ENCODE measurements at places on chromosomes 7 and 10.
A peak's percentile ranks its signal among the peaks of the same experiment; 100 is the strongest.

DNA sequence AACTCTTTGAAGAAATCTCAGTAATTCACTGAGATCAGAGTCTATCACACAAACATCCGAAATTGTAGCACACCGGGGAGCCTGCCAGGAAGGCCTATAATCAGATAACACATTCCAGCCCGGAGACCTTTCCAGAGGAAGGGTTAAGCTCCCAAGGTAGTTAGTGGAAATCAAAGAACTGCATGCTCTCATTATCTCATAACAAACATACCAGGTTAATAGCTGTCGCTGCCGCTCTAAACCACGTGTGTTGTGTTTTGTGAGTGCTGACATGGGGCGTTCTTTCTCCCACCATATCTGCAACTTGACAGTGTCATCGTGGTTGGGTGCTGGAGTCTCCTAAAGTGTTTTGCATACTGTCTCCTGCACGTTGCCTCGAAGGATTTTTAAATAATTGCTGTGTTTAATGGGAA lies 120.7 kb upstream of the CARD11 start:
- no peak for DNase-seq

GRCh38 chr10:25112016-25112415 lies 62.8 kb upstream of the GPR158 start:
- no peak for DNase-seq

GRCh38 chr10:51459476-51459875 lies 239.9 kb downstream of the CSTF2T start:
- no peak for DNase-seq

DNA sequence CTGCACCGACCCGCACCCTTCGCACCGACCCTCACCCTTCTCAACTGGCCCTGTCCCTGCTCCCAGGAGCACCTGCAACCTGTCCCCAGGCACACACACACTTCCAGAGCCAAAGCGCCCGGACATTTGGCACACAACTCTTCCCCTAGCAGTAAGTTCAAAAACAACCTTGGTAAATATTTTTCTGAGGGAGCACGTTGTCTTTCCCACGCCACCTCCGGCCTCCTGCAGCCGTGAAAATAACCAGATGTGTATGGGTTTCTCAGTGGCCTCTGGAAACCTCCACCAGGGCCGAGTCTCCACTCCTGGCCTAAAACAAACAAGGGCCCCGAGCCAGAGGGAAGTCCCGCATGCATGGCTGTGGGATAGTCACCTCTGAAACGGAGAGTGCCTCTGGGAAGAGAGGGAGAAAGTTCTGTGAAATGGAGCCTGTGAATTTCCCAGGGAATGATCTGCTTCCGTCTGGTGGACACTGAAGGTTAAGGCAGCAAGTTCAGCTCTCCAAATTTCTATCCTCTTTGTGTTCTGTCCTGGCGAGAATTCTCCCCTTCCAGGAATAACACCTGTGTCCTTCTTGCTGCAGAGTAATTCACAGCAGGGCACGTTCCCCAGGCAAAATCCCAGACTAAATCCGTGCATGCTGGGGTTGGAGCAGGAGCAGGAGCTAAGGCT lies 15.8 kb downstream of the PODXL start:
- DNase-seq: no peak

DNA sequence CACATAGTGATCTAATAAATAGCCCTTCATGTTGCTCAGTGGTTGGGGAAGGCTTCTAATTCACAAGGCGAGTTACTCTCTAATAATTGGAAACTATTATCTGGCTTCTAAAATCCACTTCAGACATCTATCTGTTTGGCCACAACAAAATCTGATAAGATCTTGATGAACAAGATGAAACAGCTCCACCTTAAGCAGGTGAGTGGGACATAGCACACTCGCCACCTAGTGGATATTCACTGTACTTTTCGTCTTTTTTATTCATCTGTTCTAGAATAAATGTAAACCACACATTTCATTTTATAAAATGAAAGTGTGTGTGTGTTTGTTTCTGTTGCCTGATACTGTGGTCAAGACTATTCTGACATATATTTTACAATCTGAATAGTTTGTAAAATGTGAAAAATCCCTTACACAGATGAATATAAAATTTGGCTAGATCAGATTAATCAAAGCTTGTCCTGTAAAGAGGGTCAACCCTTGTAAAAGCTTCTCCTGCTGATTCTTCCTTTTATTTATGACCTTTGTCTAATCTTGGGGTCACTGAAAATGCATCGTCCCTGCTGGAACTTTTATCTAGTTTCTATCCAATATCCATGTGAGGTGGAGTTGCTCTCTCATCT lies 26.5 kb upstream of the CNTNAP2 start:
- DNase-seq: peak; percentile 16

DNA sequence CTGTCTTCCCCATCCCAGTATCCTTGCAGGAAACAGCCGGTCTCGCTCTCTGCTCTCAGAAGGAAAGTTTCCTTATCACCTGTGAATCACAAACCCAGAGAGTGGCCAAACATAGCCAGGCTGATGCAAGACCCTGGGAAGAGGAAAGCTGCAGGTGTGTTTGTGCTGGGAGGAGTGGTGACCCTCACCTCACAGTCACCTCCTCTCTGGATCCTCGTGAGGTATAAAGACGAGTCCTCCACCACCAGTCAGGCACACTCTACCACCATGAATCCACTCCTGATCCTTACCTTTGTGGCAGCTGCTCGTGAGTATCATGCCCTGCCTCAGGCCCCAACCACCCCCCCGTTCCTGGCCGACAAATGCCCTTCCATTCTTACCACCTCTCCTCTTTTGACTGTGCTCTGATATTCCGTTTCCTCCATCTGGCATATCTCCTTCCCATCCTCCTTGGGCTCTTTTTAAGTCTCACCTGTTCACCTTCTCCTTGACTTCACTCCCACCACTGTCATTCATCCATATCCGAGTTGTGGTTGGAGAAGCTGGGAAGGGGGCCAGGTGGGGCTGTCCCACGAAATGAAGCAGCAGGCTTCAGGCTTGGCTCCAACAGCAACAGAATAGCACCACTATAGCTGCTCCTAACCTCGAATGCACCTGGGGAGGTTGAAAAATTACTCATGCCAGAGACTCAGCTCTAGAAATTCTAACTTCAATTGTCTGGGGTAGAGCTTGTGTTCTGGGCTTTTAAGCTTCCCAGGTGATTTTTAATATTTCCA lies at the start of gene PRSS1:
TSS of gene PRSS1 (plus strand) at position 255 of the 776 bp plus-strand sequence. CDS start at position 268, 13 bp downstream.
- DNase-seq: no peak

- DNase-seq: no peak
Measured at GRCh38 chr7:92778972-92779371, 57.4 kb downstream of the CDK6 start.

- DNase-seq: no peak
Measured at GRCh38 chr7:26326211-26326610, 34.5 kb downstream of the SNX10 start.

DNA sequence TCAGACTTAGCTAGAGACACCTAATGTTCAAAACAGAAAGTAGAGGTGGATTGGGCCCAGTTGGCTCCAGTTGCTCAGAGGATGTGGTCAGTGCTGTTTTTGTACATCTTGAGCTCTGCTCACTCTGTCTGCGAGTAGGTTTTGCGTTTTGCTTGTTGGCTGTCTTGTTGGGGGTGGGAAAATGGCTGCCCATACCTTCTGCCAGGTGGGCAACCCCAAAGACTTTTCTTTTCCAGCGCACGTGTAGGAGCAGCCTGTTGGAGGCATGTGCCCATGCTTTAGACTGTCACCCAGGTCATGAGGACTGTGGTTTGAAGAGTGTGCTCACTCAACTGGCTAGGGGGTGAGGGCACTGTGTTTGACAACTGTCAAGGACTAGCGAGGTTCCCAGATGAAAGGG lies 73.9 kb downstream of the KAT6B start:
- DNase-seq: no peak

- no peak for DNase-seq
Measured at GRCh38 chr7:1865571-1866255, 195.6 kb downstream of the ELFN1 start.

GRCh38 chr10:96840841-96841518 lies 8.9 kb downstream of the LCOR start:
- no peak for DNase-seq

DNA sequence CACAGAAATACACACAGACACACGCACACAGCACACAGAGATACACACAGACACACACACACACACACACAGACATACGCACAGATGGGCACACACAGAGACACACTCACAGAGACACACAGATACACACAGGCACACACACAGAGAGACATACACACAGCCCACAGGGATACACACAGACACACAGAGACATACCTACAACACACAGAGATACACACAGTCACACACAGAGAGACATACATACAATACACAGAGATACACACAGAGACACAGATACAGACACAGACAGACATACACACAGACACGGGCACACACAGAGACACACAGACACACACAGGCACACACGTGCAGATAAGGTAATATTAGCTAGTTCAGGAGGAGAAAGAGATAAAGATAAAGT lies 76.9 kb downstream of the EGFR start:
- no peak for DNase-seq

DNA sequence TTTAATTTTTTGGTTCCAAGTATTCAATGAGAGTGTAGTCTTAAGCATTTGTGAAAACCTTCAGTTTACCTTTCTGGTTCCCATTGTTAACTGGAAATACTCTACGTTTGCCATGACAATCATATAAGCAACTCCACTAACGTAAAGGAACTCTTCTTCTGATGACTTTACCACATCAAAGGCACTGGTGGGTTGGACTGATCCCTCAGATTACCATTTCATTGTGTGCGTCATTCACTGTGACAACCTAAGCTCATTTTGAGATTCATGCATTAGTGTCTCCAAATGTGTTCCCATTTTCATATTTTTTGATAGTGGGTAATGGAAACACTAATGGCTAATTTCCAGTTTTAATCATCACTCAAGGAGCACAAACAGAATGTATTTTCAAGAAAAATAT lies 119.9 kb upstream of the COL1A2 start:
- DNase-seq: no peak

GRCh38 chr7:111137296-111138192 lies 46.6 kb downstream of the LRRN3 start:
- no peak for DNase-seq

DNA sequence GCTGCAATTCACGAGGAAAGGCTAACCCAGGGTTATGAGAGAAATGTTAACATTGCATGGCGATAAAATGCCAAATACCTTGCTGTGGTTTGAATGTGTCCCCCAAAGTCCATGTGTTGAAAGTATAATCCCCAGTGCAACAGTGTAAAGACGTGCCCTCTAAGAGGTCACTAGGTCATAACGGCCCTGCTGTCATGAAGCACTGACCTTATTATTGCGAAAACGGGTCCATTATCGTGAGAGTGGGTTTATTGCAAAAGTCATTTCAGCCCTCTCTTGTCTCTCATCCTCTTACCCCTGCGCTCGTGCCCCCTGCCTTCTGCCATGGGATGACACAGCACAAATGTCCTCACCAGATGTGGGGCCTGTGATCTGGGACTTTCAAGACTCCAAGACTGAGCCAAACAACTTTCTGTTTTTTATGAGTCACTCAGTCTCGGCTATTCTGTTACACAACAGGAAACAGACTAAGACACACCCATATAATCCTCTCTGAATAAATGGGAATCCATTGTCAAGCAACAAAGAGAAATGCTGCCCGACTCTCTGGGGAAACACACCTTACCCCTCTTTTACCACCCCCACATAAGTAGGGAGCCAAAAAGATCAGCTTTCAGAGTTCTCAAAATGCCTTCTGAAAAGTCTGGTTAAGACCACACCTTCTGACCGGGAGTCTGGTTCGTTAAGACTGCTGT lies 73.1 kb upstream of the UCN3 start:
- peak; percentile 75 for DNase-seq

- peak; percentile 25 for DNase-seq
Measured at GRCh38 chr7:137354396-137354795, 10.9 kb upstream of the PTN start.

DNA sequence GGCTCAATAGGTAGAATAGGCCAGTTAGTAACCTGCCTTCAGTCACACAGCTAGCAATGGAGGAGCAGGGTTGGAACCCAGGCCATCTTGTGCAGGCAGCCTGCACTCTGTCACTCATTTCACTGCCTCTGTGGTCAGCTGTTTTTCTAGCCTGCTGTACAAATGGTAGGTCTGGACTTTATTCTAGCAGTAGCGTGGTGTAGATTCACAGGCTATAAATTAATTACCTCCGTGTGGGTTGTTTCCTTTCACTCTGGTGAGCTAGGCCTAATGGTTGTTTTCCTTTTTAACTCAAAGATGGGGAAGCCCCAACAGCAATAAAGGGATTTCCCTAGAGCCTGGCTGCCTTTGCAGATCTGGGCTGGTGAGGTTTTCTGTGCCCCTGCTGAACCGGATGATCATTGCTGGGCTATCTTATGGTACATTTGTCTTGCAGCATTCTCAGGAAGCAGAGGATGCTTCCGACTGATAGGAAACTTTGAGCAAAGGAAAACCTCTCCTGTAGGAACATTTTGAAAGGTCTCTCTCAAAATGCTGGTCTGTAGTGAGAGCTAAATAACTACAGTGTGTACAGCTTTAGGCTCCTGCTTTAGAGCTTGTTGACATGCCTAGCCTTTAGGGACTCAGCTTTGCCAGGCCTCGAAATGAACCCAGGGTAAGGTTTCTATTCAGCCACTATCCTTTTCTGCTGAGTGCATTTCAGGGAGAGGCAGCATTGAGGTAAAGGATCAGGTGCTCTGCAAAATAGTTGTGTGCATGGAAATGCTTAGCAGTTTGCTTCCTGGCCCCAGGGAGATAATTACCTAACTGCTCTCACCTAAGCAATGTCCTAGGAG lies 157.4 kb downstream of the ST7 start:
- no peak for DNase-seq

DNA sequence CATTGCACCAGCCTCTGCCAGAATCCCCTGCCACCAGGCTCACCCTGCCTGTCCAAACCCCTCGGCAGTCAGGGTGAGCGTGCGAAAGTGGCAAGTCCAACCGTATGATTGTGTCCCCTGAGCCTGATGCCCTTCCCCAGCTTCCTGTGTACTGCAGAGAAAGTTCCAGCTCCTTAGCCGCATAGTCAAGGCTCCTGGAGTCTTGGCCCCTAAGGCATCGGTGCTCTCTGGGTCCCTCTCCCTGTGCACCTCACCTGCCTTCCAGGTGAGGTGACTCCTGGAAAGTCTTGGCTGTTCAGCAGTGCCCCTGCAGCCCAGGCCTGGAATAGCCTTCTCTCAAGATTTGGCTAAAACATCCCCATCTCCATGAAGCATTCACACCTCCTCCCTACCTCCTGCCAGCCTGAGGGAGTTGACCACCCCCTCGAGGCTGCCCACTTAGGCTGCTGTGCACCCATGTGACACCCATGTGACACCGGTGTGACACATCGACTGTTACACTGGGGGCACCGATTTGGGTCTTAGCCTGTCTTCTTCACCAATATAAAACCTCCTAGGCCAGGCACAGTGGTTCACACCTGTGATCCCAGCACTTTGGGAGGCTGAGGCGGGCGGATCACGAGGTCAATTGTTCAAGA lies 56.1 kb upstream of the ELN start:
- DNase-seq: no peak

DNA sequence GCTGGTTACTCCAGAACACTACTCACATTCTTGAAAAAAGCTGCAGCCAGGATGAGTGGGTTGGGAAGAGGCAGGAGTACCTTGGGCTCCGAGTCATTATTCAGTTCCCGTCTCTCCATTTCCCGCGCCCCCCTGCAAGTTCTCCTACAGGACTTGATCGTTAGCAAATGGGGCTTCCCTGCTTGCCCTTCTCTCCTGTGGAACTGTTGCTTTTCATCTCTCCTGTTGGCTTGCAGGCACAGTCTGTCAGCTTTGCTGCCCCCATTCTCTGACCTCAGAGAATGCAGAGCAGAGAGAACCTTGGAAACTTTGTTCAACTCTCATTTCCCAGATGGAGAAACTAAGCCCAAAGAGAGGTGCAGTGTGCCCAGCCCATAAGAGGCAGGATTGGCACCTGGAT lies 35.6 kb upstream of the LRRC4 start:
- no peak for DNase-seq

GRCh38 chr10:107692072-107692471 lies 527.6 kb upstream of the SORCS1 start:
- DNase-seq: no peak

- no peak for DNase-seq
Measured at GRCh38 chr7:54398863-54399262, 143.3 kb upstream of the VSTM2A start.
